ENCODE measurements at places on chromosomes 2 and 18. TPM values are rescaled to one million over a fixed set of nuclear protein-coding genes. Genes with fewer than 3 reads are reported as not detected.

The UGT1A9 gene
- total RNA-seq, result 0.20 TPM

The SH3BP4 gene
- total RNA-seq, result 29.9 TPM

The TLX2 gene
- total RNA-seq, result 0.72 TPM

The CHRND gene
- not detected for total RNA-seq

The ZNF521 gene
- 0.09 TPM for total RNA-seq

The RTP5 gene
- total RNA-seq, result not detected

The HAAO gene
- 44.1 TPM for total RNA-seq

The ABHD1 gene
- total RNA-seq, result 0.23 TPM

The CYBRD1 gene
- total RNA-seq, result 6.5 TPM

GRCh38 chr18:34977838-34978532 lies 63.2 kb upstream of the MAPRE2 start:
- no peaks in the 10 kb centered on the region for H3K4me1 ChIP-seq
- H3K4me3 ChIP-seq, result peak overlapping the region; percentile 72
- no peaks in the 10 kb centered on the region for H3K27me3 ChIP-seq
- peak; percentile 44 for DNase-seq
- H3K36me3 ChIP-seq, result no peaks in the 10 kb centered on the region
- peak overlapping the region; percentile 69 for H3K27ac ChIP-seq

DNA sequence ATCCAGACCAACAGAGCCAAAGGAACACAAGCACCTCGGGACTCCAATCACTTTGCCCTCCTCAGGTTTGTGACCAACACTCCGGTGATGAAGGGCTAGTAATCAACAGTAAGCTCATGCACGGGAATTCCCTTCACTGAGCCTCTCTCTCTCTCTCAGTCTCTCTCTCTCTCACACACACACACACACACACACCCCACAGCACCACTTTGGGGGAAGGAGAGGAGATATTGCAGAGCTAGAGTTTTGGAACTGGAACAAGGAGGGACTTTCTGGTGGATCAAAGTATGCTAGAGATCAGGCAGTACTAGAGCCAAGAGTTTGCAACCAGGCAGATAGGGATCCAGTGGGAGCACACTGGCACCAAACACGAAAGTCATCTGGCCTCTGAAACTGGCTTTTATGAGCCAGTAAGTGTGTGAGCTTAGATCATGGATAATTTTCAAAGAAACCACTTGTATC lies 98.7 kb downstream of the ANKRD44 start:
- H3K36me3 ChIP-seq, result no peaks in the 10 kb centered on the region
- no peaks in the 10 kb centered on the region for H3K27me3 ChIP-seq
- DNase-seq, result no peak
- no peak overlapping the region for H3K4me3 ChIP-seq

GRCh38 chr18:55786651-55787272 lies 198.8 kb upstream of the TCF4 start:
- H3K4me1 ChIP-seq, result no peaks in the 10 kb centered on the region
- H3K36me3 ChIP-seq, result no peaks in the 10 kb centered on the region
- DNase-seq, result no peak
- no peak overlapping the region for H3K27ac ChIP-seq
- H3K27me3 ChIP-seq, result no peaks in the 10 kb centered on the region
- no peak overlapping the region for H3K4me3 ChIP-seq

- H3K27ac ChIP-seq, result no peak overlapping the region
- no peak for DNase-seq
- H3K4me1 ChIP-seq, result no peaks in the 10 kb centered on the region
Observed at GRCh38 chr18:74139888-74140287, 7.7 kb downstream of the FBXO15 start.

GRCh38 chr2:235746257-235746934 lies 252.6 kb downstream of the AGAP1 start:
- H3K4me3 ChIP-seq, result no peak overlapping the region
- H3K36me3 ChIP-seq, result no peaks in the 10 kb centered on the region
- peak; percentile 65 for DNase-seq
- H3K4me1 ChIP-seq, result no peaks in the 10 kb centered on the region

GRCh38 chr2:190250421-190250820 lies 69.2 kb downstream of the HIBCH start:
- no peaks in the 10 kb centered on the region for H3K36me3 ChIP-seq
- DNase-seq, result no peak
- no peaks in the 10 kb centered on the region for H3K27me3 ChIP-seq
- no peak overlapping the region for H3K27ac ChIP-seq

GRCh38 chr2:86372641-86373502 lies 35.4 kb upstream of the REEP1 start:
- no peaks in the 10 kb centered on the region for H3K4me1 ChIP-seq
- no peak overlapping the region for H3K27ac ChIP-seq
- H3K36me3 ChIP-seq, result no peaks in the 10 kb centered on the region
- H3K4me3 ChIP-seq, result no peak overlapping the region
- DNase-seq, result peak; percentile 68

- no peak overlapping the region for H3K4me3 ChIP-seq
- H3K36me3 ChIP-seq, result no peaks in the 10 kb centered on the region
- no peak for DNase-seq
- no peak overlapping the region for H3K27ac ChIP-seq
Observed at GRCh38 chr2:143840601-143841000, 679.3 kb downstream of the ZEB2 start.

- H3K4me1 ChIP-seq, result no peaks in the 10 kb centered on the region
- no peaks in the 10 kb centered on the region for H3K36me3 ChIP-seq
- no peaks in the 10 kb centered on the region for H3K27me3 ChIP-seq
Observed at GRCh38 chr2:101930019-101930418, 61.7 kb upstream of the IL1R2 start.

DNA sequence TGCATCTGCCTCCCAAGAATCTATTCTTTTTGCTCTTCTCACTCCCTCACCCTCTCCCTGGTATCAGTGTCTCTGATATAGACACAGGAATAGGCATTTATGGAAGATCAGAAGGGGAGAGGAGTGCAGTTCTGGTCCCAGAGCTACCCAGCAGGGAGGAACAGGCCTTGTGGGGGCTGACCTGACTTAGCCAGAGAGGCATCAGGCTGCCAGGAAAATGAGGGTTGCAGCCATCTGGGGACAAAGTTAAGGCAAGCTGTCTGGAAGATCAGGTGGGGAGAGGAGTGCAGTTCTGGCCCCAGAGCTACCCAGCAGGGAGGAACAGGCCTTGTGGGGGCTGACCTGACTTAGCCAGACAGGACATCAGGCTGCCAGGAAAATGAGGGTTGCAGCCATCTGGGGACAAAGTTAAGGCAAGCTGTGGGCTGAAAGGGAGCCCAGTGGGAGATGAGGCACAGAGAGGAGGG lies 69.9 kb upstream of the HK2 start:
- H3K27ac ChIP-seq, result no peak overlapping the region
- H3K36me3 ChIP-seq, result no peaks in the 10 kb centered on the region
- no peak overlapping the region for H3K4me3 ChIP-seq
- H3K27me3 ChIP-seq, result no peaks in the 10 kb centered on the region
- peaks cover 30% of the 10 kb centered on the region for H3K4me1 ChIP-seq
- no peak for DNase-seq

DNA sequence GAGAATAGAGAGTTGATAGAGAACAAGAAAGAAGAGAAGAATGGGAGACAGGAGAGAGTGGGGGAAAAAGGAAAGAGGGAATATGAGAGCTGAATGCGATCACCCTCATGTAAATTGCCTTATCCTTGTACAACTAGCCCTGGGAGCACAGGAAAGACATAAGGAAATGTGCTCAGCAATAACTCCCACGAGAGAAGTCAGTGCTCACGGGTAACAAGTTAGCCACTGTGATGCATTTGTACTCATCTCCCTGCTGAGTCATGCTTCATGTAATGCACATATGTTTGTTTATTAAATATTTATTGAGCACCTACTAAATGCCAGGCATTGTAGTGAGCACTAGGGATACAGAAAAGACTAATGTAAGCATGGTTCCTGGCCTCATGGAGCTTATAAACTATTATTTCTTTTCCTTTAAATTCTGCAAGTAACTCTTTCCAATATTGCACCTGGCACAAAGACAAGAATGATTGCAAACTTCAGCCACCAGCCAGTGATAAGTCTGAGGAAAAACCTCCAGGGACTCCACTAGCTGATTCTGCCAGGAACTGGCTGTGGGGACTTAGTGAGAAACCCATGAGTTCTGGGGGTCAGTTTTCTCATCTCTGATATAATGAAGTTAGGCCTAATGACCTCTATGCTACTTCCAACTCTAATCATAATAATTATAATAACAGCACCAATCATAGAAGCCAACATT lies 124.1 kb downstream of the LNPK start:
- no peak overlapping the region for H3K27ac ChIP-seq
- H3K4me3 ChIP-seq, result no peak overlapping the region
- no peaks in the 10 kb centered on the region for H3K36me3 ChIP-seq
- no peaks in the 10 kb centered on the region for H3K4me1 ChIP-seq
- H3K27me3 ChIP-seq, result no peaks in the 10 kb centered on the region
- no peak for DNase-seq

- H3K27me3 ChIP-seq, result no peaks in the 10 kb centered on the region
- H3K27ac ChIP-seq, result no peak overlapping the region
- no peak for DNase-seq
- H3K4me3 ChIP-seq, result no peak overlapping the region
- H3K4me1 ChIP-seq, result no peaks in the 10 kb centered on the region
- no peaks in the 10 kb centered on the region for H3K36me3 ChIP-seq
Observed at GRCh38 chr2:109229094-109229675, 100.2 kb downstream of the SH3RF3 start.

Measured in Caco-2 (cell line).